Activated T-cell treated with anti-CD3 and anti-CD28 coated beads, Interleukin-2, amount 50 U/mL, for 4 hours (primary cell): ENCODE measurements at places on chromosomes 11 and 22.

GRCh38 chr11:73141309-73142127 is 600 bp downstream of the FCHSD2 start:
- DNase-seq = peak; percentile 49

- no peak for DNase-seq
These were observed 5.9 kb downstream of the LRRC32 start for GRCh38 chr11:76664578-76665061.

- peak; percentile 36 for DNase-seq
These were observed 5.3 kb upstream of the INS start for GRCh38 chr11:2166091-2166851.

GRCh38 chr11:3808861-3809623 is 682 bp downstream of the PGAP2 start:
- DNase-seq = no peak

GRCh38 chr11:60316317-60316716 is 10.7 kb upstream of the MS4A6E start:
- no peak for DNase-seq

GRCh38 chr11:63942803-63943202 is 4.0 kb downstream of the NAA40 start:
- no peak for DNase-seq

DNA sequence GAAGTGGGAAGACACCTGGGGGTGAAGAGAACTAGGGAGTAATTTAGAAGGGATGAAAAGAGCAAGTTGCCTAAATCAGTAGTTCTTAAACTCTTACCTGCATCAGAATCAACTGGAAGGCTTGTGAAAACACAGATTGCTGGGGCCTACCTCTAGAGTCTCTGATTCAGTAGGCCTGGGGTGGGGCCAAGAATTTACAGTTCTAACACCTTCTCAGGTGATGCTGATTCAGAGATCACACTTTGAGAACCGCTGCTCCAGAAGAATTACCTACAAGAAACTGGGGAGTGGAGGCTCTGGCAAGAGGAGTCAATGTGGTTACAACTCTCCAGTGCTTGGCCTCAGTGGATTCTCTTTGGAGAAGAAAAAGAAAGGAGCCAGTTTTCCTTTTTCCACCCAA is 128.7 kb downstream of the C11orf58 start:
- DNase-seq = no peak
